ENCODE measurements at places on chromosomes 3 and 15.

GRCh38 chr3:53865732-53866499 is 16.0 kb downstream of the ACTR8 start:
- DNase-seq, result no peak

- DNase-seq, result no peak
Measured at GRCh38 chr15:32923176-32923575, 205.4 kb downstream of the GREM1 start.

DNA sequence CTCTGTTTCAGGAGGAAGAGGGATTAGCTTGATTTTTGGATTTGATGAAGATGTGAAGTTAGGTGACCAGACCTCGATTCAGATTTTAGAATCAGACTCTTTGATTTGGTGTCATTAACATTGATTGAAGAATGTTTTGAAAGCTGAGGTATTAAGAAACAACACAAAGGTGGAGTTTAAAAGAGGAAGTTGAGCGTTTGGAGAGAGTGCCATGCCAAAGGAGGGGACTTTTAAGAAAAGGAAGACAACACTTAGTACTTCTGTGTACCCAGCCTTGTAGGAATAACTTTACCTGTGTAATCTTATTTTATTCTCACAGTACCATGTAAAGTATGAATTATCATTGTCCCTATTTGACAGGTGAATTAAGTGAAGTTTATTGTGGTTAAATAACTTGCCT is 34.4 kb downstream of the PPARG start:
- no peak for DNase-seq

GRCh38 chr3:129663045-129663446 is 56.6 kb upstream of the PLXND1 start:
- DNase-seq, result peak; percentile 52

DNA sequence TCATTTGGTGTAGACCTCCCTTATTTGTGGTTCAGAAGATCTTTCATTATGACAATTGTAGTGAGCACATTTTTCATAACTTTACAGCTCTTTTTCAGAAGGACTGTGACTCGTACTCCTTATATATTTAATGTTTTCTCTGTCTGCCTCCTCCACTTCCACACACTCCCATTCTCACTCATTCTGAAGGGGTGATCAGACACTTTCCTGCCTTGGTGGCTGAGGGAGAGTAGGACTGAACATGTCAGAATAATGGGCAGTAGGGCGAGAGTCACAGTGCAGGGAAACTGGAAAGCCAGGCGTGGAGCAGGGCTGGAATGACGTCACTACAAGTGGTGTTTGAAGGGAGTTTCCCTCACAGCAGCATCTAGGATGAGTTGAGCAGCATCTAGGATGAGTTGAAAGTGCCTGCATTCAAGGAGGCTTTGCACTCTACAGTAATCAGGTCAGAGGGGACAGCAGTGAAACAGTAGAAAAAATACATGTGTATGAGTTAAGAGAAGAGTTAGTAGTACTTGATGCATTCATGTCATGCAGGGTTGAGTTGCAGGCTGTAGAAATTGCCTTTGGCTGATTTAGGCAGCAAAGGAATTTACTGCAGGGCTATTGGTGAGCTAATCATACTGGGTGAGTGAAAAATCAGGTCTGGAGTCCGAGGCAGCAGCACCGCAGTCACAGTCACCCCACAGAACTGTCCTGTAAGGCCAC is 36.3 kb upstream of the FBXL22 start:
- DNase-seq, result no peak

- DNase-seq, result no peak
Measured at GRCh38 chr3:39917065-39917773, 107.8 kb downstream of the MYRIP start.

DNA sequence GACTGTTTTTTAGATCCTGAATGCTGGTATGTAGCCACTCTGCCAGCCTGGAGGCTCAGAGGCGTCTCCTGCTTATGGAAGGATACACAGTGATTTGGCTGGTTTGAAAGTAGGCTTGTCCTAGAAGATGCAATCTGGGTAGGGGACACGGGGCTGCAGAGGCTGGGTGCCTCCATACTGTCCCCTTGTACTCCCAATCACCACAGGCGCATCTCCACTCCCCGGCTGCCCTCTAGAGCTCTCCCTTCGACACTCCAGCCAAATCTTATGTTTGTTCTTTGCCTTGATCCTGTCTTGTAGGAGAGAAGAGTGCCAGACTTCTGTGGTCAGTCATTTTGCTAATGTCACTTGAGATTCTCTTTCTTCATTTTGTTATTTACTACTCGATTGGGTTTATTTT is 168.8 kb upstream of the THRB start:
- DNase-seq, result no peak

DNA sequence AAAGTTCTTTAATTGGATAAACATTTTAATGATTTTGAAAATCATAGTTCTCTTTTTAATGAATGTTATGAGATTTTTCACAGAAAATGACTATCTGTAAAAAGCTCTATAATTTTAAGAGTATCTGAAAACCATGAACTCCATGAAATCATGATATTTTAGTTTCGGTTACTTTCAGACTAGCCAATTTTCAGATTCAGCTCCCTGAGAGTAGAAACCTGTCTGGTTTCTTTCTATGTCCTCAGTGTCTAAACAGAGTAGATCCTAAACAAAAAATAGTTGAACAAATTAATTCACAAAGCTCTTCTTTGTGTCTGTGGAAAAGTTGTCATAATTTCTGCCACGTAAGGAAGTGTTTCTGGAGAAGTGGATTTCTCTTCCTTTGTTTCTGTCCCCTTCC is 1247.7 kb downstream of the NSUN3 start:
- no peak for DNase-seq

DNA sequence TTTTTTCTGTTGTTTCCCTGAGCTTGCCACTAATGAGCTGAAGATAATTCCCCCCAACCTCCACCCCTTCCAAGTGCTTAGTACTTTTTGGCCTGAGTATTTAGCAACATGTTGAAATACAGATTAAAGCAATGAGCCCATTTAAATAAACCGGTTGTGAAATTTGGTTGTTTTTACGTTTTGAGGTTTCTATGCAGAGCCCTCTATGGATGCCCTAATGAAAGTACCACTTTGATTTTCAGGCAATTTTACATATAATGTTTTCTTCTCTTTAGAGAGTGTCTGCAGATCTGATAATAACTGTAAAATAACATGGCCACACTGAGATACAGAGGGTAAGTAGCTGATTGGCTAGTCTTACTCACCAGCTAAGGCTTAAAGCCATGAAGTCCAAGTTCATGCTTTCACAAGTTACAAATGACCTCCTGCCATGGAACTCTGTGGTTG is 139.4 kb upstream of the SLC7A14 start:
- peak; percentile 90 for DNase-seq

- DNase-seq, result no peak
Measured at GRCh38 chr15:59140422-59141226, 35.7 kb downstream of the CCNB2 start.

GRCh38 chr3:57837686-57838085 is 81.6 kb downstream of the SLMAP start:
- no peak for DNase-seq

DNA sequence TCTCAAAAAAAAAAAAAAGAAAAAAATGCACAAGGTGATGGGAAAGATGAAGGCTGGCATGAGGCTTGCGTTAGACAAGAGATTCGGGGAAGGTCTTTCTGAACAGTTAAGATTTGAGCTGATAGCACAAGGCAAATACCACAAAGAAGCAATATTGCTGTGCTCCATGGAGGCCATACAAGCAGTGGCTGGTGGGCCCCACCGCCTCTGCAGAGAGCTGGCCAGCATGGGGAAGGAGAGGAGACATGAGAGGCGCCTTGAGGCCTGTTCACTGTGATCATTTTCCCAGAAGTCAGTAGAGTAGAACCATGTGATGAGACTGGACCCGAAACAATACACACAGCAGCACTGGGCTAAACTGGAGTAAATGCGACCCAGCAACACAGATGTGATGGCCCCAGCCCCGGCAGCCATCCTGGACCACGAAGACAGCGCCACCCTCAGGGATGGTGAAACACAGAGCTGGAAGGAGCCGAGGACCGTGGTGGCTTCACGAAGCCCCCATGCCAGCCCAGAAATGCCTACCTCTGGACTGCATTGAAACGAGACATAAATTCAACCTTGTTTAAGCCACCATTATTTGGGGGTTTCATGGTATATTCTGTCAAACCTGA is 5.5 kb downstream of the XXYLT1 start:
- DNase-seq, result no peak

DNA sequence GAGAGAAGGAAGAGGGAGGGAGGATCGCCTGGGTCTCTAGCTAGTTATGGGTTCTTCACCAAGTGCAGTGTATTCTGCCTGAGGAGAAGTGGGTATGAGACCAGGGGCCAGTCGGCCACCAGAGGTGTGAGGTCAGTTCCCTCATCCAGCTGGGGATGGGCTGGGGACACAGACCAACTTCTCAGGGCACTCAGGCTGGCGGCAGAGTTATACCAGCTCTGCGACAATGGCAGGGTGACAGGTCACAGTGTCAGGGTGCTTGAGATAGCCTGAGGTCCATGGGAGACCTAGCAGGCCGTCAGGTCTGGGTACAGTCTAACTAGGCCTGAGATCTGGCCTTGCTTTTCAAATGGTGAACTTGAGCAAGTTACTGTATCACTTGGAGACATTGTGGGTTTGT is 31.4 kb upstream of the PLXNA1 start:
- no peak for DNase-seq

GRCh38 chr15:79769933-79770759 is 126.7 kb downstream of the MTHFS start:
- no peak for DNase-seq

- no peak for DNase-seq
Measured at GRCh38 chr15:39966521-39966920, 32.6 kb downstream of the EIF2AK4 start.

DNA sequence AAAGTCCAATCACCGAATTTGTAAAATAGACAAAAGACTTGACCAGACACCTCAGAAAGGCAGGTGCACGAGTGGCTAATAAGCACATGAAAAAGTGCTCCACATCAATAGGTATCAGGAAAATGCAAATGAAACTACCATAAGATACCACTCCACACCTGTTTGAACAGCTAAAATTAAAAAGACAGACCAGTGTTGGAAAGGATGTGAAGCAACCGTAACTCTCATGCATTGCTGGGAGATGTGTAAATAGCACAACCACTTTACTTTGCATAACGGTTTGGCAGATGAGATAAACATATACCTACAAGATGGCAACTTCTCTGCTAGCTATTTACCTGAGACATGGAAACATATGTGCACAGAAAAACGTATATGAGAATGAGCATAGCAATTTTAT is 56.9 kb downstream of the CADPS start:
- no peak for DNase-seq

DNA sequence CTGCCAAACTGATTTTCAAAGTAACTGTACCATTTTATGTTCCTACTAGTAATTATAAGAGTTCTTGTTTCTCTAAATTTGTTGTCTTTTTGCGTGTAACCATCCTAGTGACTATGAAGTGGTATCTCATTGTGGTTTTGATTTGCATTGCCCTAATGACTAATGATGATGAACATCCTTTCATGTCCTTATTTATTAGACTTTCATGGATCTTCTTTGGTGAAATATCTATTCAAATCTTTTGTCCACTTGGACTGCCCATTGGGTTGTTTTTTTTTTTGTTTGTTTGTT is 3.6 kb downstream of the OXSR1 start:
- peak; percentile 55 for DNase-seq

DNA sequence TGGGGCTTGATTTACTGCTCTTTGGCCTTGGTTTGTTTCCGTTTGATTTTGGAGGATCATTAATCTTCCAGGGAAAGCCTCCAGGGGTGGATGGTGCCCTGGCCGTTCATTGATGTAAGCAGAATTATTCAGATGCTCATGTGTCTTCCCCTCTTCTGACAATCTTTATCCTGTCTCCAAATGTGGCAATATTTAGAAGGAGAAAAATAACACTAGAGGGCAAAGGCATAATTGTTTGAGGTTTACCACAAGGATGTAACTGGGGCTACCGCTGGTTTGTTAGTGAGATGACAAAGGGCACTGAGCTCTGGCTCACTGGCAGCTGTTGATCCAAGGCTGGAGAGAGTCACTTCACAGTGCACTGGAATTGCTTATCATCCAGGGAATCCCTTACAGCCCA is 18.2 kb upstream of the PLCL2 start:
- DNase-seq, result peak; percentile 17

GRCh38 chr3:123642957-123643330 is 58.1 kb upstream of the HACD2 start:
- peak; percentile 24 for DNase-seq

GRCh38 chr3:153756816-153757215 is 364.4 kb upstream of the ARHGEF26 start:
- peak; percentile 16 for DNase-seq

- DNase-seq, result no peak
Measured at GRCh38 chr15:69805248-69805953, 292.3 kb downstream of the TLE3 start.

DNA sequence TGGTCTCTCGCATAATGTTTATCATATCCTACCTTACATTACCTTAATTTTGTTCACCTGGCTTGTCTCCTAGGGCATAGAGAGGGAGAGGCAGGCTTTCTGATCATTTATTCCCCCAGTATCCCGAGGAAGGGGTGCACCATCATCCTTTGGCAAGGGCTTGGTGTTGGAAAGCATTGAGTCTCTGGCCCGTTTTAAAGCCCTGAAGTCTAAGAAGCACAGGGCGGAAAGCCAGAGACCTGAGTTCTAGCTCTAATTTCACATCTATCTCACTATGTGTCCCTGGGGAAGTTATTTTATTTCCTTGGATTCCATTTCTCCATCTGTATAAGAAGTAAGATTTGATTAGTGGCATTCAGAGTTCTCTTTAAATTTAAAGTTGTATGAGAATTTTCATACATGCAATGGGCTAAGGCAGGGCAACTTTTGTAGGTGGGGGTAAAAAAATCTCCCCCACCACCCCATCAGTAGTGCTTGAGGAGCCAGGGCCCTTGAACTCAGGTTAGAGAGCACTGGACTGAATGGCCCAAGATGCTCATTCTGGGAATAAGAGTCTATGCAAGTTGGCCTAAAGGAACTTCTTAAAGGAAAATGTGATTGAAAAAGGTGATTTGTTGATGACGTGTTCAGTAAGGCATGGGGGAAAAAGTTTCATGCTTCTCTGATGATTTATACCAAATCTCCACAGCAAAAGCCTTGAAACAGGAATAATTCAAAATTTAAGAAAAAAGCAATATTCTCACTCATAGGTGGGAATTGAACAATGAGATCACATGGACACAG is 10.1 kb downstream of the TMC3 start:
- DNase-seq, result no peak

GRCh38 chr3:169390741-169391305 is 272.7 kb downstream of the MECOM start:
- peak; percentile 55 for DNase-seq

- DNase-seq, result peak; percentile 10
Measured at GRCh38 chr3:3714572-3714971, 84.7 kb upstream of the LRRN1 start.

DNA sequence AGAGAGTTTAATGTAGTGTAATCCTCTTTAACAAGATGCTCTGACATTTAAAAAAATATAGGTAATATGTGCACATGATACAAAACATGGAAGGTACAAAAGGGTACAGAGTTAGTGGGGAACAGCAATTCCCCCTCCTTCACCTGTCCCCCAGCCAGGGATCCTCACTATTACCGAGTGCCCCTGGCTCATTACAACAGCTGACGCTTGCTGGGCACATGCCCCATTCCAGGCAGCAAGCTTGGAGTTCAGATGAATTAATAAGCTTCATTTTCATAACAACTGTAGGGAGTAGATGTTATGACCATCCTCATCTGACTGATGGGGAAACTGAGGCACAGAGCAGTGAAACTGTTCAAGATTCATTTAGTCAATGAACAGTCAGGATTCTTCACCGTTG is 41.2 kb downstream of the PCSK6 start:
- no peak for DNase-seq

Measured in fibroblast of lung (primary cell).